Activated naive CD4-positive, alpha-beta T cell treated with anti-CD3 and anti-CD28 coated beads, Interleukin-2, amount 50 U/mL, for 72 hours (primary cell): ENCODE measurements at places on chromosomes 12 and 14.

- DNase-seq = no peak
These were observed 104.3 kb downstream of the SLC16A7 start for GRCh38 chr12:59700153-59700450.

GRCh38 chr14:68736471-68736871 is 56.4 kb downstream of the ZFP36L1 start:
- no peak for DNase-seq

- DNase-seq = no peak
These were observed at the start of gene B4GALNT3 for GRCh38 chr12:459430-460258. B4GALNT3 (plus strand) TSS chr12:459939; CDS start chr12:460377, 438 bp downstream.

GRCh38 chr14:32300136-32300535 is 29.0 kb upstream of the AKAP6 start:
- no peak for DNase-seq

DNA sequence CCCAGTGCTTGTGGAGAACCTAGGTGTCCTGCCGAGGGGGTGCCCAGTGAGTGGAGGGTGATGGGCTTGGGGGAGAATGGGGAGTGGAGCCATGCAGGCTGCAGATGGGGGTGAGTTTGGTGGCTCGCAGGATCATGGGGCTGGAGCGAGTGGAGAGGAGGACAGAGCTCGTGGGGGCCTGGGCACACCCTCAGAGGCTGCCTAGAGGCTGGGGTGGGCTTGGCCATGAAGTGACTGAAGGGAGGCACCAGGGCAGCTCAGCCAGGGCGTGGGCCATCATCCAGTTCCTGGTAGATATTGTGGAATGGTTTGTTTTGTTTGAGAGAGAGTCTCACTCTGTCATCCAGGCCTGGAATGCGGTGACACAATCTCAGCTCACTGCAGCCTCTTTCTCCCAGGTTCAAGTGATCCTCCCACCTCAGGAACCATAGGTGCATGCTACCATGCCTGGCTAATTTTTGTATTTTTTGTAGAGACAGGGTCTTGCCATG is 43.4 kb upstream of the AMN start:
- no peak for DNase-seq

- no peak for DNase-seq
These were observed 594.7 kb downstream of the SOX5 start for GRCh38 chr12:23354800-23355199.

DNA sequence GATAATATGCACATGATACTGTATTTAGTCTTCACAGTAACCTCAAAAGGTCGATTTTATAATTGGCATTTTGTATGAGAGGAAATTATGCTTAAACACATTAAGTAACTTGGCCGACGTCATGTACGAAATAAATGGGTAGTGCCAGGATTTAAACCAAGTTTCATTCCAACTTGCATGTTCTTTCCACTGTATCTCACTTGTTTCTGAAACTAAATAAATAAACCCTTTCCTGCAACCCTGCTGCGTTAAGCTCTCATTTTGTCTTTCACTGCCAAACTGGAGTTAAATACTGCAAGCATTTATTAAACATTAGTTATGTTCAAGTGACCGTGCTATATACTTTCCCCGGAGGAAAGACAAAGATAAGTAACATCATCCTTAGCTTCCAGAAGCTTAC is 293.9 kb upstream of the PRKD1 start:
- no peak for DNase-seq

DNA sequence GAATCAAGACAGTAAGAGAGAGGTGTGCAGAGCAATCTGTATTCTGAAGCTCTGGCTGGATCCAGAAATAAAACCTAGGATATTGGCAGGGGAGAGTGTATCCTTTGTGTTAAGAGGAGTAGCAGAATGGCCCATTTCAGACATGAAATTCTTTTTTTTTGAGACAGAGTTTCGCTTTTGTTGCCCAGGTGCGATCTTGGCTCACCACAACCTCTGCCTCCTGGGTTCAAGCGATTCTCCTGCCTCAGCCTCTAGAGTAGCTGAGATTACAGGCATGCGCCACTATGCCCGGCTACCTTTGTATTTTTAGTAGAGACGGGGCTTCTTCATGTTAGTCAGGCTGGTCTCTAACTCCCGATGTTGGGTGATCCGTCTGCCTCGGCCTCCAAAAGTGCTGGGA is 6.1 kb upstream of the SRGAP1 start:
- DNase-seq = no peak

DNA sequence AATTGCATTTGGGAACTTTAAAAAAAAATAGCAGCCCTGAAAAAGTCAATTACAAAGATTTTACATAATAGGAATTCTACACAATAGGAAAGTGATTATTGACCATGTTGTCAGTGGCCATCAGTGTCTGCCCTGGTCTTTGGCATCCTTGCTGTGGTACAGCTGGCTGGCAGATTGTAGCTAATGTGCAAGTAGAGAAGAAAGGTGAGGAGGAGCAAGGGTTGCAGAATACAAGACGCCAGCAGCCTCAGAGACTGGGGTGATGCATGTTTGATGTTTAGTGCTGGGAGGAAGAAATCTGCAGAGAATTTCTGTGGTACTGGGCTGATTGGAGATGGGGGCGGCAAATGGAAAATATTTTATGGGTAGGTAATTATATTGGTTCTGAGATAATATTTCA is 322.9 kb downstream of the TMEM117 start:
- no peak for DNase-seq

DNA sequence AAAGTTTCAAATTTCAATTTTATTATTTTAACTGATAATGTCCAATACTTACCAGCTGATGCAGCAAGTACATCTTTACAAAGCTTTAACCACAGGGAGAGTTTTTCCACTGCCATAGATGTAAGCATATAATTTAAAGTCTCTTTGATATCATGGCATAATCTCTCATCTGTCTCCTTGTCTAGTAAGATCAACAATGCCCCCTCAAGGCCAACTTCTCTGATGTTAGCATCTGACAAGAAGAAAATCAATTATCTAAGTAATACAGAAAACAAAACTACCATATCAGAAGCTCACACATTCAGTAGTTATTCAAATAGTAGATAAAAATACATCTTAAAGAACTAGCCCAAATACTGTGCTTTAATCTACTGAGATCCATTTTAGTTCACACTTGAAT is 94.2 kb downstream of the HEATR5A start:
- no peak for DNase-seq

DNA sequence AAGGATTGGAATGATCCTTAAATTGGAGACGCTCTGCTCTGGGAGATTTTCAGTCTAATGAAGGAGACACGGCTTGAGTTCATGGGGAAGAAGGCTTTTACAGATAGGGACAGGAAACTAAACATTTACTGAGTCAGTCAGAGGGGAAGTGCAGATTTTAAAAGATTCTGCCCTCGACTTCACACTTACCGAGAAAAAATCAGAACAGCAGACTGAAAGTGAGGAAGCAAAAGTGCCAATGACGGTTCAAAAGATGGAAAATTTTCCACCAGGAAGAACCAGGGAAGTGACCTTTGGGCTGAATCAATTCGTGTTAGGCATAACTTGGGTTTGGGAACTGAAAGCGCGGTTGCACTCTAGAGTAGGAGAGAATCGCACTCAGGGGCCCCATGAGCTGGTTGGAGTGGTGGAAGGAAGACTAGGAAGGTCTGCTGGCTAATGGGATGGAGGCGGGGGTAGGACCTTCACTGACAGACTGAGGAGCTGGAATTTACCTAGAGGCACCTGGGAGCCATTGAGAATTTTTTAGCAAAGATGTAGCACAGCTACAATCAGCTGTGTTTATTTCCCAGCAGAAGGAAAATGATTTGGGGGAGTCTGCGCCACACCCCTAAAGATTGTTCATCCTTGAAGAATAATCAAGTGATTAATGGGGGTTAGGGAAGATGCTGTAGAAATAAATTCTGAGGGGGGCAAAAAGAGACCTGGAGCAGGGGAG is 1.2 kb downstream of the KCNK13 start:
- no peak for DNase-seq

- DNase-seq = no peak
These were observed 752.2 kb downstream of the FSCB start for GRCh38 chr14:43754838-43755237.

GRCh38 chr12:132287391-132288238 is 41.8 kb downstream of the GALNT9 start:
- no peak for DNase-seq

GRCh38 chr12:26231921-26232320 is 36.5 kb downstream of the SSPN start:
- DNase-seq = no peak

DNA sequence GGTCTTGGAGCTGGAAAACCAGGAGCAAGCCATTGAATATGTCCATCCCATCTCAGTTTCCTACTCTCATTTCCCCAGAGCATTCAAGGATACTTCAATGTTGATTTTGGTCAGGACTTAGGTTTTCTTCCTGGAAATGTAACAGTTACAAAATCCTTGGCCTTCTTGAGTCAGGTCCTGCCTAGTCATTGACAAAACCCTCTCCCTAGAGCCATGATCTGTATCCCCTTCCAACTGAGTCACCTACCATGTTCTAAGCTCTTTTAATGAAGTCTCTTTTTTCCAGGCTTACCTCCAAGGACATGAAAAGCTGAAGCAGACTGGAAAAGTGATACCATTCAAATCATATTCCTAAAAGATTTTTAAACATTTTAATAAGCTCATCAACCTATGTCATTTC is 549.2 kb downstream of the GALC start:
- DNase-seq = no peak

DNA sequence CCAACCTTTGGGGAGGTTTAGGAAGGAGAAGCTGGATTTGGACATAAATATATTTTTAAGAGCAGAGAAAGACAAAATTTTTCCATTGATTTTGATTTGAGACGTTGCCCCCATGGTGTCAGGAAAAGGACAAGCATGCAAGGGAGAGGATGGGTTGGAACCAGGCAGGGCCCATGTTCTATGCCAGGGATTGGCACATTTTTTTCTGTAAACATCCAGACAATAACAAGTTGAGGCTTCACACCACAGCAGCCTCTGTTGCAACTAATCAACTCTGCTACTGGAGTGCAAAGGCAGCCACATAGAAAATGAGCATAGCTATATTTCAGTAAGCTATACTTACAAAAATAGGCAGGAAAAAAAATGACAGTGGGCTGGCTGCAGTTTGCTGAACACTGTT is 44.7 kb downstream of the NR1H4 start:
- no peak for DNase-seq

- no peak for DNase-seq
These were observed 130.3 kb downstream of the TGFB3 start for GRCh38 chr14:75851574-75851866.

GRCh38 chr14:106802413-106803364 is 1276.3 kb downstream of the TMEM121 start:
- DNase-seq = no peak

DNA sequence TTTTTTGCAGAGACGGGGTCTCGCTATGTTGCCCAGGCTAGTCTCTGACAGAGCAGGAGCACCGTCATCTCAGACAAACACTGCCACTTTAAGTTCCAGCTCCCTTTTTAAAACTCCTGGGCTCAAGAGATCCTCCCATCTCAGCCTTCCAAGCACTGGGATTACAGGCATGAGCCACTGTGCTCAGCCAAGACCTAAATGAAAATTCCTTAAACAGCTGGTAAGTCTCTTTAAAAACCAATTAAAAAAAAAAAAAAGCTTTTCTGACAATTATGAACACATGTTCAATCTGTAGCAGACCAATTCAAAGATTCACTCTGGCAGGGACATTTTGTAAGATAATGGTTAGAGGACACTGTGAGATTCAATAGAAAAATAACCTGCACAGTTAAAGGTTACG is 77.8 kb downstream of the HECTD4 start:
- no peak for DNase-seq

DNA sequence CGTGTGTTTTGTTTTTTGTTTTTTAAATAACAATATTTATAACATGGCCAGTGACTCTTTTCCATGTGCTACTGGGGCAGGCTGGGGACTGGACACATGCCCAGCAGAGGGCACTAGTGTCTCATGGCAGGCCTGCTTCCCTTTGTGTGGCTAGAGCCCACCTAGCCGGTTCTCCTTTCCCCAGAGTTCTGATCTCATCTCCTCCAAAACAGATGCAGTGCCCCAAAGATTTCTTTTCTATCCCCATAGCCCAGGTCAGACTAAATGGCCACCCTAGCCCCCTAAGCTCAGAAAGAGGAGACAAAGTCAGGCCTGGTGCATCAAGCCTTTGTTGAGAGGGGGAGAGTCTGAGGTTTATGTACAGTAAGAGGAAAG is 21.2 kb downstream of the PRPF40B start:
- peak; percentile 71 for DNase-seq

GRCh38 chr12:19273482-19274330 is 144.2 kb downstream of the PLEKHA5 start:
- no peak for DNase-seq

DNA sequence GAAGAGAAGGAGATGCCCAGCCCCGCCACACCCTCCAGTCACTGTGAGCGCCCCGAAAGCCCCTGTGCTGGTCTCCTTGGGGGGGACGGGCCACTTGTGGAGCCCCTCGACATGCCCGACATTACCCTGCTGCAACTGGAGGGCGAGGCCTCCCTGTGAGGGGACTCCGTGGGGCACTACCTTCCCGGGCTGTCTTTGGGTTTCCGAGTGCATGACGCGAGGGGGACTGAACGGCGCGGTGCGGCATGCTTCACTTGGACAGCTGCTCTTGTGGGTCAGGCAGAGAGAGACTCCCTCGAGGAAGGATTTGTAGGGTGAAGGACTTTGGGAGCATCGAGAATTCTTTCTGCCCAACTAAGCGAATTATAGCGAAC is 1.1 kb downstream of the CCDC184 start:
- DNase-seq = no peak

DNA sequence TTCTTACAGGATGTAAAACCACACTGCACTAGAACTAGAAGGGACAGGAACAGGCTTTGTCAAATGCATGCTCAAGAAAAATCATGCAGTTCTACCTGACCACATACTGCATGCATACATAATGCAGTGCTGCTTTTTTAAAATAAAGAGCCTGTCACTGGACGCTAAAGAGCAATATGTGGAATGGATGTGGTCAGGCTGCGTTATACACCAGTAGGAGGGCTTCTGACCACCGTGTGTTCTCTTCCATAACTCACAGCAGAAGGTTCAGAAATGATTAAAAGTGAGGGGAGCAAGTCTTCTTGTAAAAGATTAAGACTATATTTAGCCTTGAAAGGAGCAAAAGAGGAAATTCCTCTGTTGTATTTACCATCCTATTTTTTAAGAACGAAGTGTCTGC is 392.0 kb downstream of the EMP1 start:
- DNase-seq = no peak

DNA sequence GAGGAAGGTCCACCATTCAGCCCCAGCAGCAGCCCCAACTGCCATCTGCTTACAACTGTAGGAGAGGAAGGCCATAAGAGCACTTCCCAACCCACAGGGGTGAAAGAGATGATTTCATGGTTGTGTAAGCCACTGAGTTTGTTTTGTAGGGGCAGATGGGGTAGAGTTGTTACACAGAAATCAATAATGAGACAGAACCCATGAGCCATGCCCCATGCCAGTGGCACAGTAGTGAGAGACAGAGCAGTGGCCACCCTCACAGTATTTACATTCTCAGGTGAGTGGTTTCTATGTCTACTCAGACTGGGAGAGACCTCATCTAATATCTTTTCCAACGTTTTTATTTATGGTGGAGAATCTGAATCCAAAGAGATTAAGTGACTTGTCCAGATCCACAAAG is 68.6 kb downstream of the NUAK1 start:
- DNase-seq = no peak

DNA sequence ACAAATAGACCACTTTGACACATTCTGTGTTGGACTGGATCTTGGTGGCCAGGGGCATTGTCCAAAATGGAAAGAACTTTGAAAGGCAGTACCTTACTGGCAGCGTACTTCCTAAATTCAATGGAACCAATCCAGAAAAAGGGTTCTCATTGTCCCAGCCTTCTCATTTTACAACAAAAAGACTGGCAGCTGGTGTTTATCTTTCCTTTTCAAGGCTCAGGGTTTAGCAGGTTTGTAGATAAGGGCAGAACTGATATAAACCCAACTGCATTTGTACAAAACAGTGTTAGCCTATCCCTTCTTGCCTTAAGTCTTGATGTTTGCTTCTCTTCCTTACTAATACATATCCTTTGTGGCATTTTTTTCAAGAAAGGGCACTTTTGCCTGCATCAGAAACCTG is 7.7 kb downstream of the THAP2 start:
- no peak for DNase-seq
